Posterior cingulate gyrus (tissue), 11 donors: ENCODE measurements at places on chromosomes 3 and 15.

DNA sequence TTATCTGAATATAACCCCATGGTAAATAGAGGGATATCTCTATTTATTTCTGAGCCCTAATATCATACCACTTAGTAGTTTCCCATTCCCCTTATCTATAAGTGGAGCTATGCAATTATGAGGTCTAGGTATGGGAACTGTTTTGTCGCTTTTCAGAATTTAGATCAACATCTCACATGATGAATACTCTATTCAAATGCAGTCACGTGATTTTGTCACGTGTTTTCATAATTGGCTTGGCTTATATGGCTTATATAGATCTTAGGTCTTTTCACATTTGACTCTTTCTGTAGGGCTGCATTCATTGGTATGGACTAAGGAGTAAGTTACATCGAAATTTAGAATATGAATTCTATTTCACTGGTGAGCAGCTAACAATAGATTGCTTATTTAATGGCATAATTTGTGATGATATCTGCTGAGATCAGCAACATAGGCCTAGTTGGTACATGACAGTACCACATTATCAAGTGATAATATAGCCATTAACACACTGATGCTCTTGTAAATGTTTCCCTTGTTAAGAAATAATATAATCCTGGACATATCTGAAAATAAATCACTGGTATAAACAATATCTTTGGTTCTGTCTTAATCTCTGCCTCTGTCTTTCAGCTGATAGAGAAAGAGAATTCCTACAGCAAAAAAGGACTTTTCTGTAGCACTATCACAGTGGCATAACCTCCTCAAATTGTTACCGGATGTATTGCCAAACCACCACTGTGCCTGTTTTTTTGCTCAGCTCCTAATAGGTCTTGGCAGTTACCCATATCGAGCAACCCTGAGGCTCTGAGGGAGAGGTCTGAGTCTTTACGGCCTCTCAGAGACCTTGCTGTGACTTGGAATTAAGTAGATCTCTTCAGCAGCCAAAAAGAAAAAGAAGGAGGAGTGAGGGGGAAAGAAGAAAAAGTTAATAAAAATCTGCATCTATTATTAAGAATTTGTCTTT lies 357.1 kb downstream of the ZPLD1 start:
- no peak for DNase-seq

DNA sequence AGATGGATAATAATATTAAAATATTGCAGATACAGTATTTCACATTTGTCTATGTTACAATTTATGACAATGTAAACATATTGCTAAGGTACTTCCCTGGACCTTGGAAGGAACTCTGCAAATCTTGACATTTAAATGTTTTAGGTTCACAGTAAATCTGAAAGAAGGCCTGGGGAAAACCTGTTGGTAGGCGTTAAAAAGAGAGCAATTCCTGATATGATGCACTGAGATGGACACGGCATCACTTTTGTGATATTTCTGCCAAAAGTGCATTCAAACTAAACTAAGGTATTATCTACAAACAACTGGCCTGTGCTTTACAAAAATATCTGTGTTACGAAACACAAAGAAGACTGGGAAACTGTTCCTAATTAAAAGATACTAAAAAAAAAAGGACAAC lies 6.1 kb upstream of the TP63 start:
- DNase-seq, result no peak

- no peak for DNase-seq
Measured at GRCh38 chr15:62242999-62243398, 77.9 kb upstream of the C2CD4B start.

DNA sequence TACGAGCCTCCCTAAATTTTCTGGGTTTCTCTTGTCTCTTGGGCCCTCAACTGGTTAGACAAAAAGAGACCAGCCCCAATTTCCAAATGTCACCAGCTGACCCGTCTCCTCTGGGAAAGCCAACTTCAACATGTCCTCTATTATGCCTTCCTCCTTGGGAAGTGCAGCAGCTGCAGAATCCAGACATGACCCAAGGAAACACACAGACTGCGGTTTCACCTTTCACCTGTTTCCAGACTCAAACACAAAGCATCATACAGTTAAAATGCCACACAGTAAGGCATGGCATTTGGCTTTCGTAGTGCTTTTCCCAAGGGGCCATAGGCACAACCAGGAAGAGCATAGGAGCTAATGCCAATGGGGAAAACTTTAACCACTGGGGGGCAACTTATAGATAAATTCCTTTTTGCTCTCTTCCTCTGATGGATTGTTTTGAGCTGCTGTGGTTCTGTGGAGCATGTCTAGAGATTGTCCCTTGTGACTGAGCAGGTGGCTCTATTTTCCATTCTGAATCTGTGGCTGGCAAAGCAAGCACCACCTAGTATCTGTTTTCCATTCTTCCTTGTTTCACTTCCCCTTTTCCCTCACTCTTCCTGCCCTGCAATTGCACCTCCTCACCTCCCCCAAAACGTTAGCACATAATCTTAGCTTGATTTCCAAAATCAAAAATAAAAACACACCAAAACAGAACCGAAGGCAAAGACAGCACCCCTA lies 49.3 kb downstream of the HHLA2 start:
- DNase-seq, result no peak

- DNase-seq, result no peak
Measured at GRCh38 chr3:5220193-5220592, 32.7 kb downstream of the EDEM1 start.

DNA sequence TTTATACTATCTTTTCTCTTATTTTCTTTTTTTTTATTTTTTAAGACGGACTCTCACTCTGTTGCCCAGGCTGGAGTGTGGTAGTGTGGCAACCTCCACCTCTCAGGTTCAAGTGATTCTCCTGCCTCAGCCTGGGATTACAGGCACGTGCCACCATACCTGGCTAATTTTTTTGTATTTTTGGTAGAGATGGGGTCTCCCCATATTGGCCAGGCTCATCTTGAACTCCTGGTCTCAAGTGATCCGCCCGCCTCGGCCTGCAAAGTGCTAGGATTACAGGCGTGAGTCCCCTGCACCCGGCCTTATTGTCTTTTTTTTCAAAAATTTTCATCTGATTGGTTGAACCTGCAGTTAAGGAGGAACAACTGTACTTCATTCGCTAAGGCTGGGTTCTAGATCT lies 21.8 kb downstream of the ABHD2 start:
- no peak for DNase-seq

GRCh38 chr3:105829229-105829628 lies 39.6 kb downstream of the CBLB start:
- DNase-seq, result no peak

- DNase-seq, result no peak
Measured at GRCh38 chr3:110576960-110577359, 494.7 kb upstream of the NECTIN3 start.

GRCh38 chr3:134483195-134483900 lies 2.4 kb downstream of the ANAPC13 start:
- DNase-seq, result no peak

- no peak for DNase-seq
Measured at GRCh38 chr3:43950775-43951174, 260.0 kb downstream of the ABHD5 start.

DNA sequence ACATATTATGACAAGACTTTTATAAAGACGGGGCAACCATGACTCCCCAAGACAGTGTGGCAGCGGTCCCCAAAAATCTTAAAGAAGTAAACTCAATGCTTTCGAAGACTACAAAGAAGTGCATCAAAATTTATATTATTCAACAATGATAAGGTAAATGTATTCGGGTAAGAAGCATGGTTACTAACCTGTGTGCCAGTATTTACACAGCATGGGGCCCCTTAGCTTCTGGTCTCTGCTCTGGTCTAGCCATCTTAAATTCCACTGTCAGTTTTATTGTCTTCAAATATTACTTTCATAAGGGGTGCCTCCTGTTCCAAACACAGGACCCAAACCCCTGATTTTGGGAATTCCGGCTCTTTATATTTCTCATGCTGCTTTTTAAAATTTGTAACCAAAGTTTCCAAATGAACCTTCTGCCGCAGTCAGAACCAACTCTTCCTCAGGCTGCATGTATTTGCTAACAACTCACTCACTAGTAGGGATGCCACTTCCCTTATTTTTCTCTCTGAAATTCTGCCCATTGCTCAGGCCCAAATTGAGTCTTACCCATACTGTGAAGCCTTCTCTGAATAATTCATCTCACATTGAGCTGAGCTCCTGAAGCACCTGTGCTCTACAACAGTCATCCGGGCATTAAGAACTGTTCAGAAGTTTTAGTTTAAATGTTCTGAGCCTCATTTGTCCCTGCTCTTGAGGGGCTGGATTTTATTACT lies 1.2 kb downstream of the TTC23 start:
- no peak for DNase-seq

DNA sequence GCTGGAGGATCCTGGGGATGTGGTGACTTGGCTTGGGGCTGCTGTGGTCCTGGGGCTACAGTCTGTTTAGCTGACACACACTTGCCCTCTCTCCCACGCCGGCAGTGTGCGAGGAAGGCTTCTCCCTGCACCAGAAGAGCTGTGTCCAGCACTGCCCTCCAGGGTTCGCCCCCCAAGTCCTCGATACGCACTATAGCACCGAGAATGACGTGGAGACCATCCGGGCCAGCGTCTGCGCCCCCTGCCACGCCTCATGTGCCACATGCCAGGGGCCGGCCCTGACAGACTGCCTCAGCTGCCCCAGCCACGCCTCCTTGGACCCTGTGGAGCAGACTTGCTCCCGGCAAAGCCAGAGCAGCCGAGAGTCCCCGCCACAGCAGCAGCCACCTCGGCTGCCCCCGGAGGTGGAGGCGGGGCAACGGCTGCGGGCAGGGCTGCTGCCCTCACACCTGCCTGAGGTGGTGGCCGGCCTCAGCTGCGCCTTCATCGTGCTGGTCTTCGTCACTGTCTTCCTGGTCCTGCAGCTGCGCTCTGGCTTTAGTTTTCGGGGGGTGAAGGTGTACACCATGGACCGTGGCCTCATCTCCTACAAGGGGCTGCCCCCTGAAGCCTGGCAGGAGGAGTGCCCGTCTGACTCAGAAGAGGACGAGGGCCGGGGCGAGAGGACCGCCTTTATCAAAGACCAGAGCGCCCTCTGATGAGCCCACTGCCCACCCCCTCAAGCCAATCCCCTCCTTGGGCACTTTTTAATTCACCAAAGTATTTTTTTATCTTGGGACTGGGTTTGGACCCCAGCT lies 2.9 kb upstream of the FES start:
- DNase-seq, result no peak

DNA sequence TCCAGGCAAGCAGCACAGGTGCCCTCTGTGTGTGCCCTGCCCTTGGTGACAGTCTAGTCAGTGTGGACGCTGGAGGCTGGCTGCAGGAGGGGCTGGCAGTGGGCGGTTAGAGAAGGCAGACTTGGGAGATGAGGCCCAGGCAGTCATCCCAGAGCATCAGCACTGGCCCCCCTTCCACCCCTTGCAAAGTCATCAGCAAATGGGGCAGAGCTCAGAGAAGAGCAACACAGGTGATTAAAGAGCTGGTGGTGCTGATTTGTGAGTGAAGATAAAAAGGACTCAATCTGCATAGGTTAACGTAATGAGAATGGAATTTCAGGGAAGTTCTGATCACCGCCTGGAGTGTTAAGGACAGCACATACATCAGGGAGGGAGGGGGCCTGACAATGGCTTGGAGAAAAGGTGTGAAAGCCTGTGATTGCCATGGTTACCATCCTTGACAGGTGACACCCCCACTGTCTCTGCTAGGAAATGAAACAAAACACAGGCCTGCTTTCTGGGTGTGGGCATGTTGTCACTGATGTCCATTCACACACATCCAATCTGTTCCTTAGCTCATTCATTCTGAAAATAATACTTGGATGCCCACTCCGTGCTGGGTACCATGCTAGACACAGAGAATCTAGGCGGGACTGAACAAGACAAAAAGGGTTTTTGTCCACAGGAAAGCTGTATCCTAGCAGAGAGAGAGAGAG lies 269.6 kb upstream of the ST8SIA2 start:
- DNase-seq, result no peak

GRCh38 chr15:84798436-84798946 lies 18.7 kb upstream of the ALPK3 start:
- no peak for DNase-seq

DNA sequence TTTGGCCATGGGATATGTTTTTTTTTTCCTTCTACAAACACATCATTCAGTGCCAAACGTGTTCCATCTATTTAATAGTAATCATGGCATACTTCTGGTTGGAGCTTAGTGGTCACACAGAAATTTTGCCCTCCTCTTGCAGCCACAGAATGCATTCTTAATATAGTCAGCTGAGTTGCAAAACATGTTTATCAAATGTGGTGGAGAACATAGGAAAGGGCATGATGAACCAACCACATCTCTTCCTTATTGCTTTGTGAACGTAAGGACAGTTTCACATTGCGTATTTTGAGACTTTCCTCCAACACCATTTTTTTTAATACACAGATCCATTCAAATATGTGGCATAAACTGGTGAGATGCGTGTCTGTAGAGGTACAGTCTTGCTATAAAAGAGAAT lies 106.8 kb downstream of the BBX start:
- DNase-seq, result no peak

- DNase-seq, result no peak
Measured at GRCh38 chr3:11808231-11808630, 38.5 kb downstream of the TAMM41 start.

- no peak for DNase-seq
Measured at GRCh38 chr15:73119478-73119877, 67.2 kb downstream of the NEO1 start.

- DNase-seq, result no peak
Measured at GRCh38 chr3:35777563-35778554, 138.5 kb downstream of the ARPP21 start.

DNA sequence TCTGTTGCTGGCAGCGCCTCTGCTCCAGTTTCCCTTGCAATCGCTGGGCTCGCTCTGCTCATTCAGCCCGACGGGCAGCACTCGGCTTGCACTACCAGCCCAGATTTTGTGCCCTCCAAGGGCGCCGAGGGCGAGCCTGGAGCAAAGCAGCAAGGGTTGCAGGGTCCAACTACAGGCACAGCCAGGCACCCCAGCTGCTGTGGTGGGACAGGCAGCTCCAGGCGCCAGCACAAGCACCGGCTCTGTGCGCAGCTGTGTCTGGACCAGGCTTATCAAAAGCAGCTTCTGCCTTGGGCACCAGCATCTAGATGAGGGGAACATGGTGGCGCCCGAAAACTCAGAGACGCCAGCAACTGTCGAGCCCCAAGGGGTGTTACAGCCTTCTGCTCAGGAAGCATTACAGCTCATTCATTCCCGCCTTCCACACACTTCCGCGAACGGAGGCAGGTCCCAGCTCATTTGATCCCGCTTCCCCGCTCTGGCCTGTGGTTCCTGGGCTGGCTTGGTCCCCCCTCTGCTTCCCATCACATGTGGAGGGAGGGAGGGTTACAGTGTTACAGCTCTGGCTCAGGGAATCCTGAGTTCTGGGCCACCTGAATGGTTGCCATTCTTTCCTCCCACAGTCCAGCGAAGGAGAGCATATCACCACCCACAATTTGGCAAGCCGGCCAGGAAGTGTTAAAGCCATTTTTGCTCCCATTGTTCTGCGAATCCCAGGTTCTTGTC lies 409.9 kb upstream of the ALCAM start:
- no peak for DNase-seq
